ENCODE measurements at places on chromosomes 5 and 9.

- DNase-seq = peak; percentile 19
Observed at GRCh38 chr5:16791036-16791705, 144.9 kb downstream of the MYO10 start.

GRCh38 chr5:125394661-125395280 is 648.3 kb upstream of the ZNF608 start:
- DNase-seq = no peak

DNA sequence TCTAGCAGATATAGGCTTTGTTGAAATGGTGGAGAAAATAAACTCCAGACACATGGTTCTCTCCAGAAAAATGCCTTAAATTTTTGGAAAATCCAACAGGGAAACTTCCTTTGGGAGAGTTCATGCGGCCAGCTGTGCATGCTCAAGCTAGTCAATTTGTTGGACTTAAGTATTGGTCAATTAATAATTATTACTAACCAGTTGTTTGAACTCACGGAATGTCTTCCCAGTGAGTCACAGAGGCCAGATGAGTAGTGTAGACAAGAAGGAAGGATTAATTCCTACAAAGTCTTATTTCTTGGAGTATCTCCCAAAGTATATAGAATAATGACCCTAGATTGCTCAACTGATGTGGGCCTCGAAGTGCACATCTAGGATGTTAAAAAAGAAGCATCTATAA is 103.6 kb downstream of the MACIR start:
- DNase-seq = no peak

GRCh38 chr5:10858945-10859344 is 97.9 kb upstream of the DAP start:
- DNase-seq = no peak

DNA sequence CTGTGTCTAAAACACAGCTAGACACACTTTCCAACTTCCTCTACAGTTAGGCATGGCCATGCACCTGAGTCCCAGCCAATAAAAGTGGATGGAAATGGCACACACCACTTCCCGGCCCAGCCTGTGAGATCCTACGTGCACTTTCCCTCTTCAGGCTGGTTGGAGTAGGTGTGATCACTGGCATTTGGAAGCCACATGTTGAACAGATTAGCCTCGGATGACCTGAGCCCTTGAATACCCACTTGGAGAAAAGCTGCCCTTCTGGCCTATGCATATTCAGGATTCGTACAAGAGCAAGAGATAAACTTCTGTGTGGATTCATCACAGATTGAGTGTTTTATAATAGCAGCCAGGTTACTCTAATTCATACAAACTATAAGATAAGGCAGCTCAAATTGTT is 359.0 kb upstream of the SLC30A5 start:
- no peak for DNase-seq

DNA sequence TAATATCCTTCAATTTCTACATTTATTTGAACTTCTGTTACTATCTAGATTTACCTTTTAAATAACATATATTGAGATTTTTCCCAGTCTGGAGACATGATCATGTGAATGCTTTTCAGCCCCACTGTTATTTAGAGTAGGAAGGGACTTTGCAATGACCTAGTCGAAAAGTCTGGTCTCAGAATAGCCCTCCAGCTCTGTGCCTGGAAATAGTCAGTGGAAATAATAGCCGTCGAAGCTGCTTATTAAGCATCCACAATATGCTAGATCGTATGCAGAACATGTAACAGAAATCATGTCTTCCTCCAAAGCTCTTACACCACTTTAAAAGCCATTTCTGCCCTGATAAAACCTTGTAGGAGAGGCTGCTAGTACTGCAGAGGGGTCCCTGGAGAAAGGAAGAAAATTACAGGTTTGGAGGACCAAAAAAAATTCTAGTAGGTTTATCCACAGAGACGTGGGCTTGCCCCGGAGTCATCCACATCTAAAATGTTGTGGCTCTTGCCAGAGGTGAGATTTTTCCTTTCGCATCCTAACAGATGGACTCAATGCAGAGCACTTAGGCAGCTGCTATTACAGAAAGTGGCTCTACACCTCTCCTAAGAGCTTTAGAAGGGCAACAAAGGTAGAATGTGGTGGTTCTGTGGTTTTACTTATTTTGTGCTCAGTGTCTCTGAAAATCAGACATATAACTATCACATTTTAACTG is 2.5 kb upstream of the FGF1 start:
- no peak for DNase-seq

DNA sequence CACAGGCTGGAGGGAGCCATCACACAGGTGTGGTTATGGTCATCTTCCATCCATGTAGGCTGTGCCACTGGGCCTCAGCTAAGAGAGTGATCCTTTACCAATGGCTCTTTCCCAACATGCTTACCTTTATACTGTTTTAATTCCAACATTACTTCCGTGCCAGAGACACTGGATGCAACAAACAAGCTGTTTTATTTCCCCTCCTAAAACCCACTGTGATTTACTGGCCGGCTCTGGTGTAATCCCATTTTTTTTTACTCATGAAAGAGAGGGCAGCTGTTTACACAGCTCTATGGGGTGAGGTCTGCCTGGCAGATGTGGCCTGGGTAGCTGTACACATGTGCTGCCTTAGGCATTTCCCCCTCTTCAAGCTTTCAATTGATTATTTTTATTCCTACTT is 58.5 kb downstream of the MACROH2A1 start:
- no peak for DNase-seq

GRCh38 chr5:36744773-36745589 is 131.6 kb upstream of the NIPBL start:
- peak; percentile 35 for DNase-seq

- no peak for DNase-seq
Observed at GRCh38 chr9:120659209-120659608, 55.1 kb downstream of the MEGF9 start.

All from activated CD4-positive, alpha-beta T cell treated with anti-CD3 and anti-CD28 coated beads, Interleukin-2, amount 50 U/mL, for 48 hours (primary cell).